ENCODE measurements at places on chromosomes 1 and 21.

GRCh38 chr1:207463021-207463420 is 8.9 kb downstream of the CR2 start:
- no peak for DNase-seq

- no peak for DNase-seq
Observed at GRCh38 chr1:104745875-104746274, 996.2 kb downstream of the AMY1C start.

DNA sequence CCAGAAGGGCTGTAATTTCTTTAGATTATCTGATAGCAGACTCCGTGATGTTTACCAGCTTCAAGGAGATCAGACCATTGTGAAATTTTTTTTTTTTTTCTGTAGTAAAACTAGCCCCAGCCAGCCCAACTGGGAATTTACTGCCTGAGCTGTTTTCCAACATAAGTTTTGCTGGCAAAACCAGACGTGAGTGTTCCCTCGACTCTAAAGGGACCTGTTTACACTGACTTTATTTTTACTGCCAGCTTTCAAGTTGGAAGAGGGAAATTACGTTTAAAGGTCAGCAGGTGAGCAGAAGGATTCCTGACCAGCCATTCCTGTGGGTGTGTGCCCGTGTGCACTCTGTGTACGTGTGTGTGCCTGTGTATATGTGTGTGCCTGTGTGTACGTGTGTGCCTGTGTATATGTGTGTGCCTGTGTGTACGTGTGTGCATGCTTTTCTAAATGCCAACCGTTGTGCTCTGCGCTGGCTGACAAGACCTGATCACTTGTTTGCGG is 374 bp downstream of the MAB21L3 start:
- no peak for DNase-seq

DNA sequence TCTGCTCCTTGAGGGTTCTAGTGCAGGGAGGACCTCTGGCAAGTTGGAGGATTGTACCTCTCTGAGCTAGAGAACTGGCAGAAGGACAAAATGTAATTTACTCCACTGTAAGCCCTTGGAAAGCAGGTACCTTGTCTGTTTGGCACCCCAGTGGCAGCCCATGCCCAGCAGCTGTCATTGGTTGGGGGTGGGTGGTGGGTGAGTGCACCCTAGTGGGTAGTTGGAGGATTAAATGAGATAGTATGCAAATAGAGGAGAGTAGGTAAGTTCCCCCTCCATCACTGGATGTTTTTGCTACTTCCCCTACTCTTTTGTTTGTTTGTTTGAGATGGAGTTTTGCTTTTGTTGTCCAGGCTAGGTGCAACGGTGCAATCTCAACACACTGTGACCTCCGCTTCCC is 69.8 kb downstream of the RYR2 start:
- no peak for DNase-seq

- DNase-seq = peak; percentile 58
Observed at GRCh38 chr1:227437495-227438008, 119.3 kb upstream of the CDC42BPA start.

All from NCI-H2107 (cell line).